Caki2 (cell line): ENCODE measurements at places on chromosomes 2 and 18. TPM values are rescaled to one million over a fixed set of nuclear protein-coding genes. Genes with fewer than 3 reads are reported as not detected.
A peak's percentile ranks its signal among the peaks of the same experiment; 100 is the strongest.

The PLGLB2 gene
- not detected in 2 replicates for total RNA-seq

The G6PC2 gene
- total RNA-seq = not detected in 2 replicates

GRCh38 chr18:36769172-36769571, 59.6 kb downstream of the TPGS2 start:
- no peak for DNase-seq

DNA sequence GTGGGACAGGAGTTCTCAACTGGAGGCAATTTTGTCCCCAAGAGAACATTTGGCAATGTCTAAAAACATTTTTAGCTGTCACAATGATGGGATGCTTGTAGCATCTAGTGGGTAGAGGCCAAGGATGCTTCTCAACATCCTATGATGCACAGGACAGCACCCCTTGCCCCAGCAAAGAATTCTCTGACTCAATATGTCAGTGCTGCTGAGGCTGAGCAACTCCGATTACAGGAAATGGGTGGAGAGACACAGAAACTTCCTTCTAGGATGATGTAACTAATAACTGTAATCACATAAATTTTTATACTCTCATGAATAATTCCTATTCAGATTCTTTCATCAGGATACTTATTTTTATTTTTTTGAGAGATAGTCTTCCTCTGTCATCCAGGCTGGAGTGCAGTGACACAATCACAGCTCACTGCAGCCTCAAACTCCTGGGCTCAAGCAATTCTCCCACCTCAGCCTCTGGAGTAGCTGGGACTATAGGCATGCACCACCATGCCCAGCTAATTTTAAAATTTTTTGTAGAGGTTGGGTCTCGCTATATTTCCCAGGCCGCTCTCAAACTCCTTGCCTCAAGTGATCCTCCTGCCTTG, 120.3 kb upstream of the ACAA2 start:
- DNase-seq = no peak

The PRKCE gene
- 4.0 and 5.3 TPM in 2 replicates for total RNA-seq

- DNase-seq = no peak
These were observed 1118.7 kb downstream of the SUCLG1 start for GRCh38 chr2:83340424-83340823.

DNA sequence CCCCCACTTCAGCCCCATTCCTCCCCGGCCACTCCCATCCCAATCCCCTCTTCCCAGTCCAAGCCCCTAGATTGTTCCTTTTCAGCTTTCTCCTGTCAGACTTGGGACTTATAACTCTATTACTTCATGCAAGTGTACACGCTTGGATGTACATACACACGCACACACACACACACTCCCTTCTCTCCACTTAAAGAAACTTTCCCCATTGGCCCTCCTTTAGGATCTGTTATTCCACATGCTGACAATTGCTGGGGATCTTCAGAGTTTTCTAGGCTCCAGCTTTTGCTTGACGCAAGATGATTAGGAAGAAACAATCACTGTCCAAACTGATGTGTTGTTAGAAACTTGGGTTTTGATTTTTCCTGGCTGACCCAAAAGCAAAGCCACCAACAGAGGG, 75.4 kb downstream of the CDK15 start:
- DNase-seq = no peak

- DNase-seq = peak; percentile 88
These were observed 63.7 kb downstream of the COL4A3 start for GRCh38 chr2:227228061-227228667.

DNA sequence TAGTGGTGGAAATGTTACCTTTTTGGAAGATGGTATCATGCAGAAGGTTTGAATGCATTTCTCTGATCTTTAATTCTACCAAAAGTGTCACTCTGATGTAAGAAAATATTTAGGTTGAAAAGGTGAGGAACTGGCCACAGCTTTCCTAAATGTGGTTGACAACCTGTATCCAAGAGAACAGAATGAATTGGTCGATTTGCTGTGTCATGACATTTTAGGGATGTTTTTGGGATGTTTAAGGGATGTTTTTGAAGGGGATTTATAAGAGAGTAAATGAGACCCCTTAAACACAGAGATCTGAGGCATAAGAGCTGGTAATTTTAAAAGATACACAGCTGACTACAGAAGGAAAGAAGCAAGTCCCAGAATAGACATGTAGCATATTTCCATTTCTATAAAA, 270.8 kb upstream of the EPAS1 start:
- DNase-seq = no peak

DNA sequence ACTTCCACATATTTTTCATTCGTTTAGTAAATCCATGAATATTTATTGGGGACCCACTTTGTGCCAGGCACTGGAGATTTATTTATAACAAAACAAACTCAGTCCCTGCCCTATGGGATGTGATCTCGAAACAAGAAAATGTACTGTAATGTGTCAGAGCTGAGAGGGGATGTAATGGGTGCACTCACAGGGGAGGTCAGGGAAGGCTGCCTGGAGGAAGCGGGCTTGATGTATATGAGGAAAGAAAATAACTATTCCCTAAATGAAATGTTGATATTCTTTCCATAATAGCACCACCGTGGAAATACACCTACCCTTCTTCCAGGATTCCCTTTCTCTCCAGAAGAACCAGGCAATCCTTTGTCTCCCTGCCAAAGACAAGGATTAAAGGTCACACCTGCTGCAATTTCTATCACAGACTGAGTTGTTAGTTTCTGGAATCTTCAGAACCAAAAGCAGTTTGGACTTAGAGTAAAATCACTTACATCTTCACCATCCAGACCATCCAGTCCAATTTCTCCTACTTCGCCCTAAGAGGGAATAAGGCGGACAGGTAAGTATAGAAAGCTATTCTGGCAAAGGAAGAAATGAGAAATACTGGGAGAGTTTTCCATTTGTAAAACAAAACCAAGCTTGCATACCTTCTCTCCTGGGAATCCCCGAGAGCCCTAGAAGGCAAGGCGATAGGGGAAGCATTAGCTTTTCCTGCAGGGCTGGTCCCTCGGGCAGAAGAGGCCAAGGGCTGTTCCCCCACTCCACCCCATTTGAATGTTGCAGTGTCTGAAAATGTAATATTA, 55.0 kb downstream of the COL6A3 start:
- DNase-seq = no peak

The NEU2 gene
- total RNA-seq = not detected in 2 replicates

DNA sequence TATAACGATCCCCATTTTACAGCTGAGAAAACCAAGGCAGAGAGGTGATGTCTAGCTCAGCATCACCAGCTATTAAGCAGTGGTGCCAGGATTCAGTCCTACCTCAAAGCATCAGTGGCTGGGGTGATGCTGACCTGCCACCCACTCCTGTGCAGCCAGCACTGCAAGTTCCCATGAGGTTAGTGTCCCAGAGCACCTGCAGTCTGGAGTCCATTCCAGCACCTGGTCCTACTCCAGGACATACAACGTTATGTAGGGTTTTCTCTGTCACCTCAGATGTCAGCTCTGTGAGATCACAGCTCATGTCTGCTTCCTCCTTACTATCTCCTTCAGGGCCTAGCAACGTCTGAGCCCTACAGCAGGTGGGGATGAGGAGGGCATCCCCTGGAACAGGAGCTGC, 328.0 kb upstream of the HS6ST1 start:
- no peak for DNase-seq

The FRZB gene
- not detected in 2 replicates for total RNA-seq

The MROH2A gene
- not detected in 2 replicates for total RNA-seq

GRCh38 chr2:232658217-232658785, 24.9 kb downstream of the EFHD1 start:
- no peak for DNase-seq

DNA sequence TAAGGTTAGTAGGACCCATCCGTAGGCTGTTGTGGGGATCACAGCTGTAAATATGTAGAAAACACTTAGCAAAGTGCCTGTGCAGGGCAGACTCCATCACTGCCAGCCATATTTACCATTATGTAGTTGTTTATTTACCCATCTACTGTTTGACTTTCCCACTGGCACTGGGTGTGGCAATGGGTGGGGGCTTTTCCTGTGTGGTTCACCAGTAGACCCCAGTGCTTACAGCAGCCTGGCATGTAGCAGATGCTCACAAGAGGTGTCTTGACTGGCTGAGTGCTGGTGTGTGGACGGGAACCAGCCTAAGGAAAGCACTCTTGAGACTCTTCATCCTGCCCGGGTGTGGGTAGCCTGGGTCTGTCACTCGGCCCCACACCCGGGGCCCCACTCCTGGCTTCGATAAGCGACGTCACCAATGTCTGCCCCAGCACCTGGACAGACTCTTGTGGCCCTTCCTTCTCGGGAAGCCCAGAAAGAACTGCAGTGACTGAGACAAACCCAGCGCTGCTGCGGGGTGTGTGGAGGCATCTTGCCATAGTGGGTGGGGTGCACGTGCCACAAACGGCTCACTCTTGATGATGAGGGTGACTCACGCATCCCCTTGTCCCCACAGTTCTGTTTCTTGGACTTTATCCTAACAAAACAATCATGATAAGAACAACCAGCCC, 78.3 kb downstream of the HDAC4 start:
- no peak for DNase-seq

The GAL3ST2 gene
- not detected in 2 replicates for total RNA-seq

DNA sequence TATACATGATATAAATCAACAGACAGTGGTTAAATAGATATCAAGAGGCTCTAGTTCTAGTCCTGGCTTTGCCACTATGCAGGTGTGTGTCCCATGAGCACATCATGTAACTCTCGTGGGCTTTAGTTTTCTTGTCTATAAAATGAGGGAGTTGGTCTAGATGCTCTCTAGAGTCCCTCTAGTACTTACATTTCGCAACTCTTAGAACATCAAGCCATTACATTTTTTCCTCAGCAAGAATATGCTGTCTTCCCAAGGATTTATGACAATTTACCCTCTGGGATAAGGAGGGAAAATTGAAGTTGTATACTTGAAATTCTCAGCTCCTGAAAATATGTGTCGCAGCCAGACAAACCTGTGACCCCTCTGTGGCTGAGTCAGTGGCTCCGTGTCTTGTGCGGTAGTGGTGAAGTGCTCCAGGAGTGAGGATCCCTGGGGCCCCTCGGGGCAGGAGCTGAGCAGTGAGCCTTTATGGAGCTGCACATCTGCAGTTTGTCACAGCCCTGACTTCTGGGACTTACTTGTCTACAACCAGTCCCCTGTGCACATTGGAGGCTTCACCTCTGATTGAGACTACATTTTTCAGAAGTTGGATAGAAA, 6.8 kb downstream of the PKP4 start:
- no peak for DNase-seq

- no peak for DNase-seq
These were observed 132.3 kb upstream of the EPHA4 start for GRCh38 chr2:221704442-221704841.

GRCh38 chr18:10153924-10154752, 240.3 kb downstream of the VAPA start:
- DNase-seq = no peak

The RIT2 gene
- total RNA-seq = not detected in 2 replicates

The HK2 gene
- total RNA-seq = 37.4 and 45.6 TPM in 2 replicates

DNA sequence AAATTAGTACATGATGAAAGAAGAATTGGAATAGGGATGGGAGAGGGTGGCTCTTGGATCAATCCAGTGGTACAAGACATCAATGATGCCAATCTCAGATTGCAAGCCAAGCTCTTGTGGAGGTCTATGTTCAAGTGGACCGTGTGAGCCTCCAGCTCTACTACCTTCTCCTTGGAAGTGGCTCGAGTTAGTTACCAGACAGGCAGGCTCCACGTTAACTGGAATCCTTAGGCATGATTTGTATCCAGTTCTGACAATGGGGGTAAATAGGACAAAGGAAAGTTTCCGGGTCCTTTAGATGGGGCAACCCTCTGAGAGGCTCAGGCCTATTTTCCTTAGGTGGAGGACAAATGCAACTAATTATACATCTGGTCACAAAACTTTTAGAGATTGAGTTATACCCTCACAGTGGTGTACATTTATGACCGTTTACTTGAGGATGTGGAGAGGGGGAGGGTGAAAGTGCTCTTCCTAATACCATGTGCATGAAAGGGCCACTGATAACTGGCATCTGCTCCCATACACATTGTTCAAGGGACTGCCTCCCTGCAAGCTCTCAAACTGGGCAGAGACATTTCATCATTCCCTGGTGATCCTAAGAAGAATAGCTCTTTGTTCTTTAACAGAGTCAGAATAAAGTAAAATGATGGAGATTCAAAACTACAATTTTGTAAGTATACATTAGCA, 180.2 kb downstream of the SOCS6 start:
- no peak for DNase-seq
